ENCODE measurements at places on chromosomes 4 and X.

GRCh38 chrX:19904778-19905367, 17.5 kb upstream of the SH3KBP1 start:
- DNase-seq: no peak

DNA sequence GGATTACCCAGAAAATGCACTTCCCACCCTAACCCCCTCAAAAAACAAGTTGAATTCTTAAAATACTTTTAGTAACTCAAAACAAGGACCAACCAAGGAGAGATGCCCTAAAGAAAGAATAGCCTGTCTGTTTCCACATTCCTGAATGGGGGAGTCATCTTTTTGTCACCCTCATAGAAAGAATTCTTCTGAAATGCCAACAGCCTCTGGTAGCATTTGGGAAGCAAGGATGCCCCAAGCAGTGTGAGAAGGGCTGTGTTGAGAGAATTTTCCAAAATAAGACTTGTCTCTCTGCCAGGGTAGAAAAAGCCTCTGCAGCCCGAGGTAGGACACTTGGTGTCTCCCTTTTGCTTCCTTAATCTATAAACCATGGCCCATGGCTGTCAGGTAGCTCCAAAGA, 173.1 kb upstream of the VCX3A start:
- DNase-seq: no peak

GRCh38 chr4:102531462-102531861, 30.3 kb downstream of the NFKB1 start:
- DNase-seq: no peak

DNA sequence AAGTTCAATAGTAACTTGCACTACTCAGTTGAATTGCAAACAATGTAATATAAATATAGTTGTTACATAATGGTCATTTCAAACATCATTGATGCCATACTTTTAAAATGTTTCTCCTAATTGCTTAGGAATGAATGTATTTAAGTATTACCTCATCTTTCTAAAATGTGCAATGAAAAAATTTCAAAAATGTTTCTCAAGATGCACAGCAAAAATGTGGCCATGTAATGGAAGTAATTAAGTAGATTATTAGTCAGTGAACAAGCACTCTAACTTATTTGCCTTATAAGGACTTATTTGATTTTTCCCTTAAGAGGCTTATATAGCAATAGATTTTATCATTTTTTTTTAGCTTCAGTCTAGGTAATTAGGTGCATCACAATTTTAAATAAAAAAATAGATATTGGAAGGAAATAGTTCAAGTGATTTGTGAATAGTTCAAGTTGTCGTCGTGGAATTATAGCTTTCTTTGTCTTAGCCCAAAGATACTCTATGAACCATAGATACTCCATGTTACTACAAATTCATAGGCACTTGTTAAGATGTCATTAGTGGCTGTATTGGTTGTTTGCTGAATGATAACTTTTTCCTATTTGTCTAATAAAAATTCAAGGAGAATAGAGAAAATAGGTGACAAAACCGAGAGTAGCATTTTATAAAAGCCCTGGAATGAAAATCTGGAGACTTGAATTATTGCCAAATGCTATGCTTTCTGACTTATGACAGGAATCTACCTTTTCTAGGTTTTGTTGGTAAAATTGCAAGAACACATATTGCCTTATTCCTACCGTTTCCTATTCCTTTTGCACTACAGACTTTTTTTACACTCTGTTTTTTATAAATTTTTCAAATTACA, 118.5 kb downstream of the TLL1 start:
- DNase-seq: no peak

GRCh38 chr4:127370604-127371003, 262.2 kb upstream of the INTU start:
- no peak for DNase-seq

DNA sequence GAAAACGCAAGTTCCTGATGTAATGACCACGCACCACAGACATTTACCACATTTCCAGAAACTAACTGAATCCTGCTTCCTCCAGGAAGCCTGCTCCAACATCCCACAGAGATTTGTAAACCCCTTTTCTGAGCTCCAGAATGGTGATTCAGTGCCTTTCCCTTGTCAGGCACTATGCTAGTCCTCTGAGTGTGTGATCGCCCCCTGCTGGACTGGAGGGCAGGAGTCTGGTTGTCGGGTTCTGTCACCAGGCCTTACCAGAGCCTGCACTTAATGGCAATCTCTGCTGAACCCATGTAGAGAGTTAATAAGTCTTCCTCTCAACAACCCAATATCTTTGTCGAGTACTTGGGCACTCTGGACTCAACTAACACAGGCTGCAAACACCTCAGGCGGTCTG, 14.5 kb upstream of the KDM5C start:
- DNase-seq: no peak

DNA sequence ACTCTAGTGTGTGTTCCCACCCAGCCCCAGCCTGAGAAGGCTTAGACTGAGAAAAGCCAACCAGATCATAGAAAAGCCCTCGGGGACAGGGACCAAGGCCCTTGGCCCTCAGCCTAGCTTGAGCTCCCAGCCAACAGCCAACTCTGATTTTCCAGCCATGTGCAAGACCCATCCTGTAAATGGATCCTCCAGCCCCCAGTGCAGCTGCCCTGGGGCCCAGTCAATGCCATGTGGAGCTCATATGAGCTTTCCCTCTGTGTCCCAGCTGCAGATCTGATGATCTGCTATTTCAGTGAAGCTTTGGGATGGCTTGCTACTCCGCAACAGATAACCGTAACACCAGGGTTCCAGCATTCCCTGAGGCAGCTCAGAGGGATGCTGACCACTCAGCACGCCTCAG, 40.5 kb upstream of the CDKN2AIP start:
- no peak for DNase-seq

DNA sequence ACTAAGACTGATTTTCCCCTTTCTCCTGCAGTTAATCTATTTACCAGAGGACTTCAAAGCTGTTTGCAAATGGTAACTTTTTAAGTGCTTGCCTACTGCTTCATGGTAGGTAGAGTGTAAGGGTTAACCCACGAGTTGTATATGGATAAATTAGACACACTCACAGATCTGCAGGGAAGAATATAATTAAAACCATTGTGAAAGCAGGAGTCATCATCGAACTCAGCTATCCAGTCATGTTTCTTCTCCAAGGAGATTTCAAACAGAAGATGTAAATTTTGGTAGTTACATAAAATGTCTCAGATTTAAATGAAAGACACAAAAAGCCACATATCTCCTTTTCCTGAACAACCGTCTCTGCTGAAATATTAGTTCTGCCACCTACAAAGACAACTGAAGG, 549 bp upstream of the XG start:
- no peak for DNase-seq

DNA sequence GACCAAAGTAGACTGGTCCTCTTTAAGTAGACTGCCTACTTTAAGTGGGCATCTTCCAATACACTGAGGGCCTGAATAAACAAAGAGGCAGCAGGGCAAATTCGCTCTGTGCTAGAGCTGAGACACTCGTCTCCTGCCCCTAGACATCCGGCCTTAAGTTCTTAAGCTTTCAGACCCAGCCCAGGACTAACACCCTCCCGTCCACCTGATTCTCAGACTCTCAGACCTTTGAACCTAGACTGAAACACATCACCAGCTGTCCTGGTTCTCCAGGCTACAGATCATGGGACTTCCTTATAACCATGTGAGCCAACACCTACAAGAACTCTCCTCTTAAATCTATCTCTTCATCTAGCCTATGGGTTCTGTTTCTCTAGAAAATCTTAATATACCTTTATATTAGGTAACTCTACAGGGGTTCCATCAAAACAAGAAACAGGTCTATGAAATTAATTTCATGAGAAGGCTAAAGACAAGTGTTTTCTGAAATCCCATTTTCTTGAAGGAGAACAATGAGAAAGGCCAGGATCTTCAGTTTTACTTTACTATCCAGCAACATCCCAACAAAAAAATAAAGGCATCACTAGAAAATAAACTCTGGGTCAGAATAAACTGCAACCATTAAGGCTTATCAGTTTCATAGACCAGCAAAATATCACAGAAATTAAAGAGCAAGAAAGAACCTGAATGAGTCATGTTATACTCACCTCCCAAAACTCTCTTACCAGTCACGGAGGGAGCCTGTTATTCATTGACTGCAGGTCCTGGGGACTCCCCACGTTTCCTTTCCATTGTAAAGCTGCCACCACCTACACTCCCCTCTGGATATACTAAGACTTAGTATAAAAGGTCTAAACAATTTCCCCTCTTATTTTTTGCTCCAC, 14.8 kb downstream of the ADGRA3 start:
- DNase-seq: no peak

DNA sequence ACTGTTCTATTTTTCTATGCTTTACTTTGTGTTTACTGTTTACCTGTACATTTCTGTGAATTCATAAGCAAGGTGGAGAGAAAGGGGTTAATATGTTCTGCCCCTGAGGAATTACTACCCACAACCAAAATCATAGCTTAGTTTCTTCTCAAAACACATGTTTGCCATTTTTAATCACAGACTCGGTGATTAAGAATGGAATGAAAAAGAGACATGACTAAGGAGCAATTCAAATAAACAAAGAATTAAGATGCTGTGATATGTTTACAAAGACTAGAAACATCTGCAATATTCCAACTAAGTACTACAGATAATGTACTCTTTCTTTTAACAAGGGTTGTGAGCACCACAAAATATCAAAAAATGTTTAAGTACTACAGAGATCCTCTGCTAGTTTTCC, 11.7 kb upstream of the FAT4 start:
- no peak for DNase-seq

- DNase-seq: no peak
Measured at GRCh38 chr4:41611881-41612871, 74.2 kb downstream of the LIMCH1 start.

DNA sequence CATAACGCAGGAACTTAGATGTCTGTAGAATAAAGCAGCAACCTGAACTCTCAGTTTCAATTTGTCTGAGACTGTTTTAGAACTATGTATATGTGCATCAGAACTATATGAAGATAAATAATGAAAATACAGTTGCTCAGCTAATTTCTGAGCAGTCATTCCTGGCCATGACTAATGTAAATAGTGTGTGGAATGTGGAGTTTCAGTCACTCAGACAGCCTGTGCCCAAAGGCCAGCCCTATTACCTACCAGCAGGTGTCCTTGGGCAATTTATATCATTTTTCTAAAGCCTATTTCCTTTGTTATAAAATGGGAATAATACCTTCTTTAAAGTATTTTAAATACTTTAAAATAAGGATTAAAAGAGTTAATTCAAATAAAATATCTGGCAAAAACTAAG, 56.0 kb upstream of the RELL1 start:
- no peak for DNase-seq
